RPMI8226 (cell line): ENCODE measurements at places on chromosomes 11 and 22.
A peak's percentile ranks its signal among the peaks of the same experiment; 100 is the strongest.

- peak; percentile 100 for DNase-seq
These were observed 366.7 kb upstream of the NARS2 start for GRCh38 chr11:78941226-78941851.

GRCh38 chr22:20198557-20199319 is 47.9 kb upstream of the CCDC188 start:
- no peak for DNase-seq

DNA sequence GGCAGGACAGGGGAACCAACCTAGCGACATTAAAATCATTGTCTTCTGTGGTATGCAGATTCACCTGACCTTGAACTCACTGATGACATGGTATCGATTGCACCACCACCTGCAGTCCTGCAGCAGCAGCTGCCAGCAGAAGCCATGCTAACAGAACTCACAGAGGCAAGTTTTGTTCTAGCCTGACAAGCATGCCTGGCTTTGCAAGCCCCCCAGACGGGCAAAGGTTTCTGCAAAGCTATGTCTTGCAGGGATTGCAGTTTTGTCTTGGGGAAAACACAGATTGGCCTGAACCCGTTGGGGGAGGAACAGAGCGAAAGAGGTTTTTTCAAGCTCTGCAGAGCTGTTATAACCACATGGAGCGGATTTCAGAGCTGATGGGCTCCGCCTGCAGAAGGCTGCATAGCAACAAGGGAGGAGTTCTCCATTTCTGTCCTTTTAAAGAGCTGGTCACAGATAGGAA is 221.0 kb downstream of the HIPK3 start:
- peak; percentile 2 for DNase-seq

- DNase-seq = peak; percentile 51
These were observed 4.7 kb downstream of the ACY3 start for GRCh38 chr11:67645521-67646461.

- no peak for DNase-seq
These were observed 21.4 kb upstream of the RASL10A start for GRCh38 chr22:29336751-29337490.

GRCh38 chr11:17381156-17381555 is 7.3 kb downstream of the KCNJ11 start:
- DNase-seq = no peak

- DNase-seq = no peak
These were observed 21.0 kb upstream of the TOLLIP start for GRCh38 chr11:1330473-1330872.

DNA sequence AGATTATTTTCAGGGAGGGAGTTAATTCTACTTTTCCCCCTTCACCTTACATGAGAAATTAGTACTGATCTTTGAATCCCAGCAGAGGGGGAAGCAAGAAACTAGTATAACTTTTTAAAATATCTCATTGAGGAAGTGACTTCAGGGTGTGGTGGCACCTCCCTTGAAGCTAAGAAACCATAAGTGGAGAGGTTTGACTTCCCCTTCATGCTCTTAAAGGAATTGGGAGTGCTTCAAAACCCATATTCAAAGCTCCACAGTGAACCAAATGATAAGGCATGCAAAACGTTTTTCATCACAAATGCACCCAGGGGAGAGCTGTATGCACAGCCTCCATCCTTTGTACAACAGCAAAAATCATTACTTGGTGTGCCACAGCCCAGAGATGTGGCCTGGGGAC is 540 bp downstream of the MS4A14 start:
- no peak for DNase-seq

DNA sequence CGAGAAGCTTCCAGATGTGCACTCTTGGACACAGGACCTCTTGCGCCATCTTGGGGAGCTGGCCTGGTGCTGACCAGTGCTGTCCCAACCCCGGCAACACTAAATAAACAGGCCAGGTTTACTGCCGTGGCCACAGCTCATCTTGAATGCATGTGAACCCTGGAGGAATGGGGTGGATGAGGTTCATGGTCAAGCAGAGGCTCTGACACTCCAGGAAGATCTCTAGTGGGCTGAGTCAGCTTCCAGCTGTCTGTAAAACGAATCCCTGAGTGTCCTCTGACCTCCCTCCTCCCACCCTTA is 51.8 kb downstream of the ALX4 start:
- DNase-seq = no peak

GRCh38 chr22:29344137-29344536 is 28.6 kb upstream of the RASL10A start:
- DNase-seq = peak; percentile 7

DNA sequence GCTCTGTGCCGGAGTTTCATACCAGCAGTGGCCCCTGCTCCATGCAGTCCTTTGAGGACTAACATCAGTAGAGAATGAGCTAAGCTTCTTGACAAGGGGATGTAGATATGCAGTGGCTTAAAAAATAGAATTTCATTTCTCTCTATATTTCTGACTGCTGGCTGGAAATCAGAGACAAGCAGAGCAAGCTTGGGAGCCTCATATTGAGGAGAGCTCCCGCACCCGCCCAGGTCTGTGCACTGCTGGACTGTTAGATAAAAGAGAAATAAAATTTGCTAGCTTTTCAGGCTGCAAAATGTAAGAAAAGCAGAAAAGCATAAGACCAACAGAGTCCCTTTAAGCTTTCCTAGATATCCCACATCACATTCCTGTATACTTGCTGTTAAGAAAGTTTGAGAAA is 31.4 kb downstream of the MMP7 start:
- DNase-seq = no peak

- no peak for DNase-seq
These were observed 5.1 kb downstream of the BID start for GRCh38 chr22:17769013-17769715.

- no peak for DNase-seq
These were observed 147.7 kb upstream of the LARGE1 start for GRCh38 chr22:34068001-34068400.

DNA sequence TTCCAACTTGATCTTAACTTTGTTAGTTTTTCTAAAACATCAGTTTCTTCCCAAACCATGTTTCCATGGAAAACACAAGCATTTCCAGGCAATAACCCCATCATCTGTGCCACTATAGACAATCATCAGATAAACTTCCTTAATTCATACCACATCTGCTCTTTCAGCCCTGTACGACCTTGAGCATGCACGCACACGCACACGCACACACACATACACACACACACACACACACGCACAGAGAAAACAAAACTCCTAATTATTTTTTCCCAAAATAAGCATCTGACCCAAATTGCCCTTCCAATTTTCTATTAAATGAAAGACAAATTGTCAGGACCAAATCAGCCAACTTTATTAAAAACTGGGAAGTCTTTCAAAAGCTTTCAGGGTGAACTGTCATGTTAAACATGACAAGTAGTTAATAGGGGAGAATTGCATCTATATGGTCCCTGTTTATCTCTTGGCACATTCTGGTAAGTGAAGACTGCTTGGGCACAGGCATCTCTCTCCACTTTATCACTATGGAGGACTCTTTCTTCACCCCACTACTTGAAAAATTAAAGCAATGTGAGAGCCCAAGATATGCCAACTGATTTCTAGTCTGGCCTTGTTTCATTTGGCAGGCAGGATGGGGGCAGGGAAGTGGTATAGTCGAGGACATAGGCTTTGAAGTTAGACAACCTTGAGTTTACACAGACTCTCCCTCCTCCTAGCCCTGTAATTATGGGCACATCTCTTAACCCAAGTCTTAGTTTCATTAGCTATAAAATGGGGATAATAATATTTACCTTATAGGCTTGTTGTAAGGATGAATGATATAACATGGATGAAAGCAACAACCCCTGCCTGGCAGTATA is 15.1 kb downstream of the ADM start:
- no peak for DNase-seq

DNA sequence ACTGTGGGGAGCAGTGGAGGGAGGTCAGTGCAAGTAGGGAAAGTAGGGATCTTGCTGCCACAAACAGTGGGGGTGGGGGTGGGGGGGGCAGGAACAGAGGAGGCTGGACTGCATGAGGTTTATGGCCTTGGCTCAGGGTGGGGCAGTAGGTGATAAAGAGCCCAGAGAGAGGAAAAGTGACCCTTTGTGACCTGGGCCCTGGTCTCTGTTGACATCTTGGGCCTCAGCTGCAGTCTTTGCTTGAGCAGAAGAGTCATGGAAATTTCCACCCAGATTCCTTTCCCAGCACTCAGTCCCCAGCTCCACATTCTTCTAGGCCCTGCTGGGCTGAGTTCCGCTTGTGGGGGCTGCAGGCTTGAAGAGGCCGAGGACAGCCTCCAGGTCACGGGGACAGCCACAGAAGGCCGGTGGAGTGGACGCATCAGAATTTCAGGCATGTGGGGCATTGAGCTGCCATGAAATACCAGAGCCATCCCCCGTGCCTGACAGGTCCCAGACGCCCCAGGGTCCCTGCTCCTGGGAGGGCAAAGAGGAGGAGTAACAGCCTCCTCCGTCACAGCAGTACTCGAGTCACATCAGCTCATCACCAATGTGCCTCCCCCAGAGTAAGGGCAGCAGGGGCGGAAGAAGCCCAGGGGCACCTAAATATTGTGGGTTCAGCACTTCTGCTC is 9.7 kb upstream of the MALAT1 start:
- no peak for DNase-seq

GRCh38 chr22:20671409-20672081 is 102.4 kb upstream of the SERPIND1 start:
- no peak for DNase-seq

DNA sequence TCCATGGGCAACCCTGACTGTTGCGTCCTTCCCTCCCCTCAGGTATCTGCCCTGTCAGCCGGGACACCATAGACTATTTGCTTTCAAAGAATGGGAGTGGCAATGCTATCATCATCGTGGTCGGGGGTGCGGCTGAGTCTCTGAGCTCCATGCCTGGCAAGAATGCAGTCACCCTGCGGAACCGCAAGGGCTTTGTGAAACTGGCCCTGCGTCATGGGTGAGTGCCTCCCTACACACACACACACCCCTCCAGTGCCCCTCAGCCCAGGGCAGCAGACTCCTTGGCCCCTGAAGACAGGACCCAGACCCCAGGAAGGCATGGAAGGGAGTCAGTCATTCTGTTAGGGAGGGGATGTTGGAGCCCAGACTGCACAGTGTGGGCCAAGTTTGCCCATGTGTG is 17.9 kb upstream of the UVRAG start:
- no peak for DNase-seq

DNA sequence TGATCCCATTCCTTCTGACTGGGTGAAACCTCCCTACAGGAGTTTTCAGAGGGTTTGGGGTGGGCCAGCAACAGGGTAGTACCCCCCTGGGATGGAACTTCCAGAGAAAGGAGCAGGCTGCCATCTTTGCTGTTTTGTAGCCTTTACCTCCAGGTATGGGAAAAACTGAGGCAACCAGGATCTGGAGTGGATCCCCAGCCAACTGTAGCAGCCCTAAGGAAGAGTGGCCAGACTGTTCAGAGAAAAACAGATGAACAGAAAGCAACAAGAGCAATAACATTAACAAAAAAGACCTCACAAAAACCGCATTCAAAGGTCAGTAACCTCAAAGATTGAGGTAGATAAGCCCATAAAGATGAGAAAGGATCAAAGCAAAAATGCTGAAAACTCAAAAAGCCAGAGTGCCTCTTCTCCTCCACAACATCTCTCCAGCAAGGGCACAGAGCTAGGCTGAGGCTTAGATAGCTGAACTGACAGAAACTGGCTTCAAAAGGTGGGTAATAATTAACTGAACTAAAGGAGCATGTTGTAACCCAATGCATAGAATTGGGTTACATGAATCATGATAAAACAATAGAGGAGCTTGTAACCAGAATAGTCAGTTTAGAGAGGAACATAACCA is 1288.6 kb upstream of the CNTN5 start:
- no peak for DNase-seq

GRCh38 chr22:18947905-18948304 is 11.8 kb upstream of the PRODH start:
- DNase-seq = no peak

- no peak for DNase-seq
These were observed 101.1 kb upstream of the FAT3 start for GRCh38 chr11:92123540-92123939.

- DNase-seq = no peak
These were observed 4.8 kb upstream of the NNMT start for GRCh38 chr11:114291381-114291780.

DNA sequence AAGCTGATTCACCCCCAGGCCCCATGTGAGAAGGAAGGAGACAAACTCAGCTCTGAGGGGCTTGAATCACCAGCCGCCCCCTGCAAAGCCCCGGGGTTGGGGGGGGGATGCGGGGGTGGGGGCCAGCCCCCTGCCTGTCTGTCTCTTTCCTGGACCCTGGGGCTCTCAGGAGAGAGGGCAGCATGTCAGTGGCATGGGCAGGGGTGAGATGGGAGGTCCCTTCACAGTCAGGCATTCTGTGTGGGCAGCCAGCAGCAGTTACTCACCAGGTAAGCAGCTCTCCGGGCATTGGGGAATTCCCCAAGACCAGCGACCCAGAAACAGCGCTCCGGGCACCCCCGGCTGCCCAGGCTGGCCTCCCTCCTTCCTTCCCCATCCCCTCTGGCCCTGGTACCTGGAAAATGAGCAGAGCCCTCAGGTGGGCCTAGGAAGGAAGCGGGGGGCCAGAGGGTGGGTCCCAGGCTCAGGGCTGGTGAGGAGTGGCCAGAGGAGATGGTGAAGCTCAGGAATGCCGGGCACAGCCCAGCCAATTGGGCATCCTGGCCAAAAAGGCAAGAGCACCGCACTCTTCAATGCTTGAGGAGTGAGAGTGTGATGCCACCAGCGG is 4.2 kb upstream of the LIF start:
- no peak for DNase-seq

- DNase-seq = peak; percentile 69
These were observed 556 bp downstream of the CRYBB2 start for GRCh38 chr22:25219948-25220442.

DNA sequence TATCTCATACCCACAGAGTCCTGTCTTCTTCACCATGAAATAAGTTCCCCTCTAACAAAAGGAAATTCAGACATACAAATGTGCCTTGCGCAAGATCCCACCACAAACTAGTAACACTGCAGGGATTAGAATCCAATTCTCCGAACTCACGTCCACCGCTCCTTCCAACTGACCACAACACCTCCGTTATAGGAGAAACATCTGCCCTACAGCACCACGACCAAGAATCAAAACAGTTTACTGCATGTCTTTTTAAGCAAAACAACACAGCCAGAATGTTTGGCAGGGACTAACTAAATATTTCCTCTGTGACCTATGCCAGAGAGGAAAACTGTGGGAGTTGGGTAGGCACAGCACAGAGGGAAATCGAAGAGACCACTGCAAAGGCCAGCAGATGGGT is 72.7 kb upstream of the AKIP1 start:
- no peak for DNase-seq

DNA sequence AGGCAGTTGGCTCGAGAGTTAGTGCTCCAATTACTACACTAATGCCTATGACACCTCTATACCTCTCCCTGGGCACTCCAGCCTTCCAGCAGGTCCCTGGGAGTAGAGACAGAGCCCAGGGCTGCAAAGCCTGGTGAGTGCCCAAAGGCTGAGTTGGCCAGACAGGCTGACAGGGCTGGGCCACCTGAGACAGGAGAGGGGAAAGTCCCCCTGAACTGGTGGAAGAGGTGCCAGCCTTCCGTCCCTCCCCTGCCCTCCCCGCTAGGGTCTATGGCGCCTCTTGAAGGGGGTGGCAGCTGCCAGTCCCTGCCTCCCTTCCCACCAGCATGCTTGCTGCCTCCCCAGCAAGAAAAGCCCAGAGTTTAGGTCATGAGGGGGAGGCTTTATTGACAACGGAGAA is 3.0 kb downstream of the KCNJ11 start:
- no peak for DNase-seq

GRCh38 chr11:77705195-77705875 is 67.7 kb upstream of the CLNS1A start:
- no peak for DNase-seq

GRCh38 chr11:69922015-69922595 is 102.9 kb upstream of the FGF3 start:
- no peak for DNase-seq
